ENCODE measurements at places on chromosomes 6 and 20.

DNA sequence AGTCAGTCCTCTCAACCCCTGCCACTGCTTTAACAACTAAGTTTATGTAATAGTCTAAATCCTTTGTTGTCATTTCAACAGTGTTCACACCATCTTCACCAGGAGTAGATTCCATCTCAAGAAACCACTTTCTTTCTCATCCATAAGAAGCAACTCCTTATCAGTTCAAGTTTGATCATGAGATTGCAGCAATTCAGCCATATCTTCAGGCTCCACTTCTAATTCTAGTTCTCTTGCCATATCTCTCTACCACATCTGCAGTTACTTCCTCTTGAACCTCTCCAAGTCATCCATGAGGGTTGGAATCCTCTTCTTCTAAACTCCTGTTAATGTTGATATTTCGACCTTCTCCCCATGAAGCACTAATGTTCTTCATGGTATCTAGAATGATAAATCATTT, 57.9 kb upstream of the FOXO3 start:
- DNase-seq = no peak

GRCh38 chr6:144159223-144159622, 8.9 kb downstream of the STX11 start:
- no peak for DNase-seq

- DNase-seq = no peak
Measured at GRCh38 chr6:168138436-168138835, 59.4 kb upstream of the FRMD1 start.

DNA sequence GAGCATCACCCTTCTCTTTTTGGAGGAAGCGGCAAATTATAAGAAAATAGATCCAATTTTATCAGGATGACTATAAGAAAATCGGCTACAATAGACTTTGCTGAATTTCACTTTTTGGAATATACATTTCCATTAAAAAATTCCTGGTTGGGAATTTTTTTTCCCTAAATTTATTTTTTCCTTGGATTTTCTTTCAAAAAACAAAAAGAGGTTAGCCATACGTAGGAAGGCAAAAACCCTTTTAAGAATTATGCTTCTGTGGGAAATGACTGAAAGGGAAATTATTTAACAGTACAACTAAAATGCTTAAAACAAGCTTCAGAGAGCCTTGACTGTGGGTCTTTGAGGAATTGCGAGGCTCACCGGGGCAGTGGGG, 86.9 kb downstream of the SLC22A23 start:
- no peak for DNase-seq

GRCh38 chr6:145929037-145929633, 35.0 kb downstream of the SHPRH start:
- DNase-seq = peak; percentile 7

DNA sequence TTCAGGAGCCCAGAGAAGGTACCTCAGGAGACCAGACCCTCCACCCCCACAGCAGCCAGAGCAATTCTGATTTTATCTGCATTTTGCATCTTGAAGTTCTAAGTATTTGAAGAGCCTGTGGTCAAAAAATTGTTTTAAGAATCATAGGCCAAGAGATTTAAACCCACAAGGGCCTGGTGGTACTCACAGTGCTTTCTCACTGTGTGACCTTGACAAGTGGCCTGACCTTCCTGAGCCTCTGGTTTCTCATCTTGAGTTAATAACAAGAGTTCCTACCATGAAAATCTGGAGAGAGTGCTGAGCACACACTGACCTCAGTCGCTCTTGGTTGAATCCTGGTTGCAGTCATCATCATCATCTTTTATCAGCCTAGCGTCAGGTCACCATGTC, 45.4 kb upstream of the ID1 start:
- DNase-seq = no peak

- DNase-seq = no peak
Measured at GRCh38 chr6:97563529-97563928, 280.5 kb upstream of the MMS22L start.

DNA sequence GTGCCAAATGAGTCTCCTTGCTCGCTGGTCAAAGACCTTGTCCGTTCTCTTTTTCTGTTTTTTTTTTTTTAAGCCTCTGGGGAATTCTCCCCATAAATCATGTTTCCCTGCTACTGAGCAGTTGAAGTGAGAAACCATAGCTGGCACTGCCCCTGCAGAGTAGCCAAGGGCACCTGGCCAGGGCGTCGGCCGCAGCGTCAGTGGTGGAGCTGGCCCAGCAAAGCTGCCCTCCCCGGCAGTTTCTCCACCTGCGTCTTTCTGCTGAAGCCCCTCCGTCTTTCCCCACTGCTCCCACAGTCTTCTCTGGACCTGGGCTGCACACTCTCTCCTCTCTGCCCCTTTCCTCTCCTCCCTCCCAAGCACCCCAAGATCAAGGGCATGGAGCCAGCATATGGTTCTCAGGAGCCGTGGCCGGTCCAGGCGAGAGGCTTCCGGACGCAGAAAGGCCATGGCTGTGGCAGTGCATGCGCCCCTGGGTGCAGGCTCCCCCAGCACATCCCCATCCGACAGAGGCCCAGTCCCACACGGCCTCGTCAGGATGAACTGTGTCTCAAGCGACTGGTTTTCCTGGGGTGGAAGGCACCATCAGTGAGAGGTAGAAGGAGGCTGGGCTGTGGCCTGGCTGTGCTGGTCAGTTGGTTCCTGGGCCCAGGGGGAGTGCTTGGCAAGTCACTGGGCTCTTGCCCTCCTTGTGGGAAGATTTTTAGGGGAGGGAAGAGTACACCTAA, 218.1 kb downstream of the ERMARD start:
- DNase-seq = no peak

- no peak for DNase-seq
Measured at GRCh38 chr6:149174962-149175361, 142.6 kb upstream of the TAB2 start.

- no peak for DNase-seq
Measured at GRCh38 chr20:12815231-12815768, 193.5 kb upstream of the SPTLC3 start.

DNA sequence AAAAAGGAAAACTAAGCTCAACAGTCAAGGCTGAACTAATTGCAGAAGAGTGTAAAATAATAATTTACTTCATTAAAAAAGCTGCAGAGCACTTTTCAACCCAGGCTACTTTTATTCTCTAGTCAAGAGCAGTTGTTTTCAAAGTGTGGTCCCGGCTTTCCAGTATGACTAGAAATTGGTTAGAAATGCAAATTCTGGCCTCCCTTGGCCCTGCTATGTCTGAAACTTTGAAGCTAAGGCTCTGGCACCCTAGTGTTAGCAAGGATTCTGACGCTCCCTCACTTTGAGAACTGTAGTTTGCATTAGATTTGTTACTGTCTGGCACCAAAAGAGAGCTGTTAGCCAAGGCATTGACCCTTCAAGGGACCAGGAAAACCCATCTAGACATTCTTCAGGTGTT, 9.5 kb upstream of the NXT1 start:
- no peak for DNase-seq

DNA sequence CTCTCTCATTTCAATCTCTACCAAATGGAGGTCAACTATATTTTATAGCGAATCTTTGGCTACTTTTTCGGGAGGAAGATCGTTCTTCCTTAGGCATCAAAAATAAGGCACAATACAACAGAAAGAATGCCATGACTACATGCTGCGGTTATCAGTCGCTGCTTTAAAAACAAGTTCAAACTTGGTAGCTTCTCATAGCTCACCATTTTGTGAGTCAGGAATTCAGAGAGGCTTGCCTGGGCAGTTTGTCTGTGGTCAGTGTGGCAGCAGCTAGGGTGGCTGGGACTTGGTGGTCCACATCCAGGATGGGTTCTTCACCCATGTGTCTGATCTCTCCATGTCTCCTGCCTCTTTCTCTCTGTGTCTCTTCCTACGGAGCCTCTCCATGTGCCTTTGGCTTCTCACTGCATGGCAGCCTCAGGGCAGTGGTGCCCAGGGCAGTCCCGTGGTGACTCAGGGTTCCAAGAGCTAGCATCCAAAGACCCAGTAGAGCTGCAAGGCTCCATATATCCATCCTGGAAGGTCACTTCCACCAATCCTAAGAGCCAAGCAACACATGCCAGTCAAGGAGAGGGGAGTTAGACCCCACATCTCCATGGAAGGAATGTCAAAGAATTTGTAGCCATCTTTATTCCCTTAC, 10.4 kb downstream of the SCML4 start:
- DNase-seq = no peak

- no peak for DNase-seq
Measured at GRCh38 chr6:105397987-105398386, 4.9 kb downstream of the PREP start.

- DNase-seq = no peak
Measured at GRCh38 chr20:16293590-16293989, 279.7 kb downstream of the KIF16B start.

DNA sequence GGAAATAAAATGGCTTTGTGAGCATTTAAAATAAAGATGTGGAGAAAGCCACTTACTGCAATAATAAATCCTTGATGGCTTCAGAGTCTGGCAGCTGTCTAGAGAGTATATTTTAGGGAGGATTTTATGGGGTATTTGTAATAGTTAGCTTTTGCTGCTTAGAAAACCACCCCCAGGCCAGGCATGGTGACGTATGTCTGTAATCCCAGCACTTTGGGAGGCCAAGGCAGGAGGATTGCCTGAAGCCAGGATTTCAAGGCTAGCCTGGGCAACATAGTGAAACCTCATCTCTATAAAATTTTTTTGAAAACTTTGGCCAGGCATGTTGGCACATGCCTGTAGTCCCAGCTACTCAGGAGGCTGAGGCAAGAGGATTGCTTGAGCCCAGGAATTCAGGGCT, 63.8 kb downstream of the ISM1 start:
- no peak for DNase-seq

DNA sequence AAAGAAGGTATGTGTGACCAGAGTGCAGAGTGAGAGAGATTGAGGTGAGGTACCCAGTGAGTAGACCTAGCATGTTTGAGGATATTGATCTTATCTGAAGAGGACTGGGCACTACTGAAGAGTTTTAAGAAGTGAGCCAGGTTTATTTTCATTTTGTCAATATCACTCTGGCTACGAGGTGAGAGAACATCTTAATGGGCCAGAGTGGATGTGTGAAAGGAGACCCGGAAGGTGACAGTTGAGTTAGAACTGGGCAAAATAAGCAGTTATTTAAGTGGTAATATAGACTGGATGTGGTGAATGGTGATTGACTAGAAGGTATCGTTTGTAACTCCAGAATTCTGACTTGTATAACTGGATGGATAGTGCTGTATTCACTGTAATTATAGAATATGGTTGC, 134.1 kb downstream of the QKI start:
- DNase-seq = no peak

- no peak for DNase-seq
Measured at GRCh38 chr6:15288856-15289255, 43.0 kb downstream of the JARID2 start.

DNA sequence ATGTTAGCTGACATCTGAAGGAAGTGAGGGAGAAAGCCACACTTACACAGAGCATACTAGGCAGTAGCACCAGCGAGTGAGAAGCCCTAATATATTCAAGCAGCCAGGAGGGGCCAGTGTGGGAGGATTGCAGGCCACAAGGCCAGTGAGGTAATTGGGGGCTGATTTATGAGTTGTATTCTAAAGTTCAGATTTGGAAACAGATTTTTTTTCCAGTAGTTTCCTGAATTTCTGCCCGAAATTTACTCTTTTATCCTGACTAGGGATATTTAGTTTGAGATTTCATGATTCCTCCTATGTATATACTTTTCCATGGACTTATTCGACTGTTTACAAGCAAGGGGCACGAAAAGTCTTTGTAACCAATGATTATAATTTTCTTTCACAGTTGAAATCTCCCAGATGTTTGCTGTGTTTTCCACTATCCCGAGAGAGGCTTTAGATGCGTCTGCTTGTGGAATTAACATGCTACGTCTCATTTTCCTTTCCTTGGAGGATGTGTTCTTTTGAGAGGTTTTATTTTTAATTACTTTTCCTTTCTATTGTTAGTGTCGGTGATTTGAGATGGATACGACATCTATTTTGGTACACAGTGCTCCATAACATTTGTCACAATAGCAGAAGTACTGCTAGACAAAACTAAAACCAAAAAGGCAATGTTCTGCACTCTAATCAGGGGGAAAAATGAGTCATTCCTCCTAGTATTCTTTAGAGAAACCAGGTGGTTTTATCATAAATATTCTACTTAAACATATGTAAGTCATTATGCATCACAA, 356.3 kb upstream of the HSF2 start:
- DNase-seq = no peak

GRCh38 chr6:134175532-134176263, 123.3 kb upstream of the SLC2A12 start:
- peak; percentile 29 for DNase-seq

GRCh38 chr6:127938701-127939100, 37.8 kb upstream of the THEMIS start:
- DNase-seq = peak; percentile 6

- no peak for DNase-seq
Measured at GRCh38 chr6:149862922-149863697, 1.0 kb downstream of the LRP11 start.

- DNase-seq = no peak
Measured at GRCh38 chr6:104404377-104404776, 455.3 kb downstream of the HACE1 start.

GRCh38 chr6:159071843-159072769, 27.3 kb upstream of the TAGAP start:
- DNase-seq = no peak

DNA sequence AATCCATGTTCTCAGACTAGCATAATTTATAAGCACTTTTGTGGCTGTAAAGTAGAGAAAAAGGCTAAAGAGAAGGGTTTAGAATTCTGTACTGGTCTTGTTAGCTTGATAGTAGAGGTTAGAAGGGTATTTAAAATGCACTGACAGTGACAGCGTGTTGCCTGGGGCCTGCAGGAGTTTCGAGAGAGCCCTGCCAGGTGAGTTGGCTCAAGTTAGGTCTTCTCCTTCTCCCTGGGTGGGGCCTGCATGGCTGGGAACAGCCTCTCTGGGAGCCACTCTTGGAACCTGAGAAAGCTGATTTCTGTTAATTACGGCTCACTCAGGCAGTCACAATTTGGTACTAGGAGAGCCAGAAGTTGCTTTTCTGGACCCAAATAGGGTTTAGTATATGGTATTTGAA, 103.7 kb downstream of the ARID1B start:
- DNase-seq = no peak

- peak; percentile 52 for DNase-seq
Measured at GRCh38 chr20:38870733-38871559, 55.3 kb upstream of the FAM83D start.

- DNase-seq = no peak
Measured at GRCh38 chr20:53034899-53035298, 62.7 kb downstream of the TSHZ2 start.

GRCh38 chr6:156988276-156989158, 211.3 kb downstream of the ARID1B start:
- DNase-seq = no peak

DNA sequence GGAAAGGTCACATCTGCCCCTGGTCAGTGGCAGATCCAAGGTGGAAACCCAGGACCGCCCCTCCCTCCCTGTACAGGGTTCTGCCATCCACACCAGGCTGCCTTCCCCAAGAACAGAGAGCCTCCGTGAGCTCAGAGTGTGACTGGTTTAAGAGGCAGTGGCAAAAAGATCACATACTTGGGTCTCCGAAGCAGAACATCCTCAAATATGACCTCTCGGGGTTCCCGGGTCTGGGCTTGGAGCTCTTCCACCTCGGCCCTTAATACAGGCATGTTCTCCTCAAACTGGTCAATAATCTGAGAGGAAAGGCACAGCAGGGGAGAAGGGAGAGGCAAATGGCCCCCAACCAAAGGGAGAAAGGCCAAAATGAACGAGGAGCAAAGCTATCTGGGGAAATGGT, 14.8 kb downstream of the C20orf96 start:
- no peak for DNase-seq

- DNase-seq = no peak
Measured at GRCh38 chr6:144835322-144835973, 550.3 kb downstream of the UTRN start.
